Smooth muscle cell of the umbilical artery (primary cell): ENCODE measurements at places on chromosomes 13 and 19. TPM values are rescaled to one million over a fixed set of nuclear protein-coding genes. Genes with fewer than 3 reads are reported as not detected.

DBP gene
- 1.2 and 3.3 TPM in 2 replicates for total RNA-seq

C1QTNF9B gene
- not detected in 2 replicates for total RNA-seq

ZNF420 gene
- 6.9 and 10.4 TPM in 2 replicates for total RNA-seq

ANGPTL4 gene
- total RNA-seq: 8.6 and 13.4 TPM in 2 replicates

ZNF577 gene
- 9.1 and 14.0 TPM in 2 replicates for total RNA-seq

SHISA2 gene
- under 0.01 and 0.09 TPM in 2 replicates for total RNA-seq

PSG6 gene
- total RNA-seq: not detected in 2 replicates

SLC1A6 gene
- total RNA-seq: not detected in 2 replicates

THSD1 gene
- total RNA-seq: 10.1 and 12.1 TPM in 2 replicates

ZNF177 gene
- total RNA-seq: 0.97 and 2.1 TPM in 2 replicates

CABP5 gene
- total RNA-seq: not detected in 2 replicates

BRCA2 gene
- total RNA-seq: 2.4 and 6.0 TPM in 2 replicates

KEAP1 gene
- 68.0 and 81.0 TPM in 2 replicates for total RNA-seq

SRRM5 gene
- 0.05 TPM in 1 of 2 replicates, not detected in the other for total RNA-seq

SIGLEC11 gene
- not detected in 2 replicates for total RNA-seq

PPP1R13L gene
- 6.8 and 9.8 TPM in 2 replicates for total RNA-seq

ZNF208 gene
- total RNA-seq: under 0.01 TPM in 1 of 2 replicates, not detected in the other

SUGP1 gene
- 15.4 and 18.6 TPM in 2 replicates for total RNA-seq

PNMA8A gene
- total RNA-seq: 2.8 and 16.3 TPM in 2 replicates
